Activated naive CD4-positive, alpha-beta T cell treated with anti-CD3 and anti-CD28 coated beads, Interleukin-2, amount 50 U/mL, for 16 hours (primary cell): ENCODE measurements at places on chromosomes 3 and 15.

GRCh38 chr15:92883876-92884435, 16.2 kb upstream of the CHD2 start:
- no peak for DNase-seq

- DNase-seq = no peak
These were observed 45.3 kb downstream of the ROPN1B start for GRCh38 chr3:126014252-126014651.

- peak; percentile 64 for DNase-seq
These were observed 6.3 kb upstream of the PKM start for GRCh38 chr15:72237029-72237852.

DNA sequence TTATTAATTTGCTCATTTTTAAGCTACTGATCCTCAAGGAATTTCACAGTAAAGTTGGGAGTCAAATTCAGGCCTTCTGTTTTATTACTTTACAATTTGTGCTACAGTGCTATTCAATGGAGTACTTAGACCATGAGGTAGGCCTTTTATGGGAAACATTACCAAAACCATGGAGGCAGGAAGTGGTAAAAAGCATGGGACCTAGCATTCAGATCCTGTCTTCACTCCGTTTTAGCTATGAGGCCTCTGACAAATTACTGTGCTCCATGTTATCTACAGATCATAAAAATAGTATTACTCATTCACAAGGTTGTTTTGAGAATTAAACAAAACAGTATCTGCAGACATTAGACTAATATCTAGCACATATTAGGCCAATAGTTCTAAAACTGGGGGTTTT, 140.6 kb upstream of the SLITRK3 start:
- no peak for DNase-seq

GRCh38 chr3:114336122-114336697, 42.4 kb downstream of the TIGIT start:
- DNase-seq = no peak

DNA sequence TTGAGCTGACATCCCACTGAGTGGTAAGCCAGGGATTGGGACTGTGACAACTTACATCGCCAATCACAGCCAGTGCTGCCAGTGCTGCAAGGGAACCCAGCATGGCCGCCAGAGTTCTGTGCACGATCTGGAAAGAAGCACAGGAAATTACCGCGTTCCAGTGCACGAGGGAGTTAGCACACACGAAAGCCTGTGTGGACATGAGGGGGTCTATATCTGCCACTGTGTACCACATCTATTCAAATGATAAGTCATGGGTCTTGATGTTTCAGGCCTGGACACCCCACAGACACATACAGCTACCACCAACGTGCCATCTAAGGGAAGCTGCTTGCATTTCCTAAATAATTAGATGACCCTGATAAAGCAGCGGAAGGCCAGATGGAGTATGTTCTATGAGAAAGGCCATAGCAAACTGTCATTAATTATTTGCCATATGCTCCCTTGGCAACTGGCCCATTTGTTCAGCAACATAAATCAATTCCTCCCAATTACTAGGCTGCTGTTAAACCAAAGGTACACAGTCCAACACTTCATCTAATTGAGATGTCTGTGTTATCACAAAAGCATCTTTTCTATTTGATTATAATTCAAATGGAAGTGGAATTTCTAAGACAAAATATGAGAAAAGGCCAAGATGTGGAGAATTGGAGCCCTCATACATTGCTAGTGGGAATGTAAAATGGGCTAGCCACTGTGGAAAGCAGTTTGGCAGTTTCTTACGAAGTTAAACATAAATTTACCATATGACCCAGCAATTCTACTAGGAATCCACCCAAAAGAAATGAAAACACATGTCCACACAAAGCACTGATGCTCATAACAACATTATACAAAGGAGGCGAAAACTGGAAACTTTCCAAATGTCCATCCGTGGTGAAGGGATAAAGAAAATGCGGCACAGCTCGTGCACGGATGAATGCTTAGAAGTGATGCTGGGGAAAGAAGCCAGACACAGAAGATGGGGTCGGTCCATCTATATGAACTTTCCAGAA, 108.3 kb downstream of the OCA2 start:
- DNase-seq = no peak

DNA sequence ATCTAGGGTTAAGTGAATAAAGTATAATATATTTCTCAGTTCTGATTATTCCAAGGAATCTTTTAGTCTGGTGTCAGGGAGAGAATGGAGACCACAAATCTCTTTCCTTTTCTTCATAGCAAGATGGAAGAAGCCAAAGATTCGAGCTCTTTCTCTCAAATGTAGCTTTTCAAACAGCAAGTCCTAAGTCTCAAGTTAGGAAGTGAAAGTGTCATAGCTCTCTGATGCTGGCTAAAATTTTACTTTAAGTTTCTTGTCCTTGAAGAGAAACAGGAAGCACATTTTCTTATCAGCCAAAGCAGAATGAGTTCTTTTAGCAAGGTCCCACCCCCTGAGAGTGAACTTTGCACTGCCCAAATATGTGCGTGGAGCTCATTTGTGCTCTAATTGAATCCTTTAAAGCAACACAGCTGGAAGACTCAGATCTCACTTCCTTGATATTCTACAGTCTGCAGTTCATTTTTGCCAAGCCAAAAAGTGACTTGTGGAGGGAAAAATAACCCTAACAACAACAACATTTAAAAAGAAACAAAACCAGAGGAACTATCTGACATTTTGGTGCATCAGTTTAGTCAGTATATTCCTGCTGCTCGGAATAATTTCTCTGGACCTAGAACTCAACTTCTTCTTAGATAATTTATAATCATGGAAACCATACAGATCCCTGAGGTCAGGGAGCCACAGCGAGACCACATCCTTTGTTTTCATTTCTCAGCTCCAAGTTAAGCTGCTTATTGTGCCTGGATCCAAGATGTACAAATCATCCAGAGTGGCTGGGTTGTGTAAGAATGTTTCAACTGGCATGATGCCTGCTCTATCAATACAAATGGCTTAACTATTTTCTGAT, 238.7 kb upstream of the P2RY1 start:
- DNase-seq = no peak
